Putamen (tissue), 1 donor: ENCODE measurements at places on chromosomes 7 and 10.

DNA sequence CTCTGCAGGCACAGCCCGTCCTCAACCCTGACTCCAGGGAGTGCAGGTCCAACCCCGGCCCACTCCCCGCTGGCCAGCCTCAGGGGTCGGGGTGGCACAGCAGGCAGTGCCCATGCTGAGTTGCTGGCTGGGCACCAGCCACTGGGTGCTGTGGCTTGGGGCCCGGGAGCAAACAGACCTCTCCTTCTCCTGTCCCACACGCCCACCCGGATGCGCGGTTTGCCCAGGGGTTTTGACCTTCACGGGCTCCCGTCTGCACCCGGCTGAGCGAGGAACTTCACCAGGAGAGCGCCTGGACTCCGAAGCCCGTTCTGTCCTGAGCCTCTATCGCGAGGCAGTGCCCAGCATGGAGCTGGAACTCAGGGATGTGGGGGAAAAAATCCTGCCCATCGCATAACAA is 2.6 kb upstream of the GRIFIN start:
- no peak for DNase-seq

DNA sequence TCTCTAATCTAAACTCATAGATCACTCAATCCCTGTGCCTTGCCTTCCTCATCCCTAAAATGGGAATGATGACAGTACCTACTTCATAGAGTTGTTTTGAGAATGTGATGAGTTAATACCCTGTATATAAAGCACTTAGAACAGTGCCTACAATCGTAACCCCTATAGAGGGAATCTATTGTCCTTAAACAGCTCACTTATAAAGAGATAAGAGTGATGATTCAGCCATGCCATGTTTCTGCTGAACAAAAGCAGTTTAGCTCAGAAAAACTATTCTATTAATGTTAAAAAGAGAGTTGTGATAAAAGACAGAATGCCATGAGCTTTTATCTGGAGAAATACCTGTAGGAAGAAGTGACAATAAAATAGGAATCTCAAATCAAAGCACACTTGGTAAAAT is 63.6 kb downstream of the CUBN start:
- no peak for DNase-seq

- DNase-seq = no peak
These were observed 10.2 kb downstream of the BZW2 start for GRCh38 chr7:16656141-16656540.

DNA sequence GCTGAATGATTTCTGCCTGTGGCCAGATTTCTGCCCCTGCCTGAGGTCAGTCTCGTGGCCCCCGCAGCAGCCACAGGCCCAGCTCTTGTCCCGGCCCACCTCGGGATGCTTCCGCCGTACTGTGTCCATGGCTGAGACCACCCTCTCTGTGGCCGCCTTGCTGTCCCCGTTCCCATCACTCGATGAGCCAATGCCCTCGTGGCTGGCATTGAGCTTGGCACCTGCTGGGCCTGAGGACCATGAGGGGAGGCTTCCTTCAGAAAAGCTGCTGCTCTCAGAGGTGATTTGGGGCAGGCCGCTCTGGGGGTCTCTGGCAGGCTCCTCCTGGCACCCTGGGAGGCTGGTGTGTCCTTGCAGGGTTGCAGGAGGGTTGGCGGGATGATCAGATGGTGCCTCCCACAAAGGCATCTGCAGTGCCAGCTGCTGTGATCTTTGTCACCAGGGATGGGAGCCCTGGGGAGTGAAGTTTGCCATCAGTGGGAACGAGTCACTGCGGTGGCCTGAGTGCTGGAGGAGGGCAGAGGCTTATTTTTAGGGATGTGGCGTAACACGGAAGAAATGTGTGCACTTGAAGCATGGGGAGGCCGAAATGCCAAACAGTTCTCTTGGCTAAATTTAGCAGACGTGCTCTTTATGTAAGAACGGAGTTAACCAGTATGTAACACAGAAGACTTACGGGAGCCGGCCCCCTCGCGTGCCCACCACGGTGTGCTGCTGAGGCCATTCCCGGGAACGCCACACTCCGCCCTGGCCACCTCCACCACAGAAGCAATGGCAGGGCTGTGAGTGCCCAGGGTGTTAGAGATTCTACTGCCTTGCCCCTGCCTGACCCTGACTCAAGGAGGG is 47.7 kb downstream of the VIPR2 start:
- no peak for DNase-seq
